ENCODE measurements at places on chromosomes 13 and 19.

DNA sequence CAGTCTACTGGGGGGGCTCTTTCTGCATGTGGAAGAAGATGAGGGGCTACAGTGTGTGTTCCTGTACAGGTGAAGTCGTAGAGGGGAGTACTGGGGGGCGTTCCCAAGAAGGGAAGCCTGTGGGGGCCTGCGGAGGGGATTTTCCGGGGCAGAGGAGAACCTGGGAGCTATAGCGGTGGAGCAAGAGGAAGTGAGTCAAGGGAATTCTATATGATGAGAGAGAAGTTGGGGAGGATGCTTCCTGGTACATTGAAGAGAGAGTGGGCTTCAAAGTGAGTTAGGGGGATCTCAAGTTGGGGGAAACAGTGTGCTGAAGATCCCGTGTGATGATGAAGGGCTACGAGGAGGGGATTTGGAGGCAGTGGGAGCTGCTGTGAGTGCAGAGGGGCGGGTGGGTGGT lies 1.9 kb upstream of the CACNG8 start:
- DNase-seq: no peak

GRCh38 chr13:42283574-42283973 lies 11.6 kb downstream of the AKAP11 start:
- DNase-seq: no peak

DNA sequence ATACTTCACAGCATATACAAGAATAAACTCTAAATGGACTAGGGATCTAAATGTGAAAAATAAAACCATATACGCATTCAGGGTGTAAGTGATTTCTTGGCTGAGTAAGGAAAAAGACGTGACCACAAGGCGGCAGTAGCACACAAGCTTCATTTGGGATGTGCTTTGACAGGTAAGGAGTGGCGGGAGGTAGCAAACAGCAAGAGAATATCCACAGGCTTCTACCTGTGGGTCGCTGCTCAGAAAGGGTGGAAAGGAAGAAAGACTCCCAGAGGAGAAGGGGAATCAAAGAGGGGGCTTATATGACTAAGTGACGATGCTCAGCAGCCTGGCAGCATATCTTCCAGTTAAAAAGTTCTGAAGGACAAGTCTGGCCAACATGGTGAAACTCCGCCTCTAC lies 2.5 kb upstream of the ZNF121 start:
- peak; percentile 74 for DNase-seq

DNA sequence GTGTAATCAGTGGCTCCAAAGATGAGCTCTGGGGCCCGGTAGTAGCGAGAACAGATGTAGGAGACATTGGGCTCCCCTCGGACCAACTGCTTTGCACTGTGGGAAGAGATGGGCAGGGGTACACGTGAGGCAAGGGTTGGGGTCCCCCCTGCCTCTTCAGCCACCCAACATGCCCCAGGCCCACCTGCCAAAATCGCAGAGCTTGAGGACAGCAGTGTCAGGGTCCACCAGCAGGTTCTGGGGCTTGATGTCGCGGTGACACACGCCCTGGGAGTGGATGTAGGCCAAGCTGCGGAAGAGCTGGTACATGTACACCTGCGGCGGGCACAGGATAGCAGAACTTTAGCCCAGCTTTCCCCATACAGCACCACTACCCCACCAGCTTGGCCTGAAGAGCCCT lies 8.0 kb downstream of the GSK3A start:
- DNase-seq: no peak

DNA sequence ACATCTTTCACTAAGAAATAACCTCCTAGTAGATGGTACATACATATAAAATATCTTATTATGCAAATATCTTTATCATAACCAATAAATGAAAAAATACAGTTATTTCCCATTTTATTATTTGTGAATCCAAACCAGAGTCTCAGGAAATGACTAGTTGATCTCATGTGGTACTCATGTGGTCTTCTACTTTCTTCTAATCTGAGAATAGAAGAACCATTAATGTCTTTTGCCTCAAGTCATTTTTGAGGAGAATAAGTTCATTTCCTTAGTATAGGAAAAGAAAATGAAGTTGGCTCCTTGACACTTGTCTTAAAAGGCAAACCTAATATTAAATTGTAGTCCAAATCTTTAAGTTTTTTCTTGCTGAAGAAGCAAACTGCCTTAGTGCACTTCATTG lies 106.7 kb downstream of the EDNRB start:
- no peak for DNase-seq

GRCh38 chr19:3110126-3110825 lies 16.1 kb downstream of the GNA11 start:
- DNase-seq: no peak

GRCh38 chr13:29165840-29166239 lies 345.7 kb downstream of the MTUS2 start:
- no peak for DNase-seq

GRCh38 chr13:24505756-24506155 lies 6.8 kb downstream of the PARP4 start:
- DNase-seq: no peak

DNA sequence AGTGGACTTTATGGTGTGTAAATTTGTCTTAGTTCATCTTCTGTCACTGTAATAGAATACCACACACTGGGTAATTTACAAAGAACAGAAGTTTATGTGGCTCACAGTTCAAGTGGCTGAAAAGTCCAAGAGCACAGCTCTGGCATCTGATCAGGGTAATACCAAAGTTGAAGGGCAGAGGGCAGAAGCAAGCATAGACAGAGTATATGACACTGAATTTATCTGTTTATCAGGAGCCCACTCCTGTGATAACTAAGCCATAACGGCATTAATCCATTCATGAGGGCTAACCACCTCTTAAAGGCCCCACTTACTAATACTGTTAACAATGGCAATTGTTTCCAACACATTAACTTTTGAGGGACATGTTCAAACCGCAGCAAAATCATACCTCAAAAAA lies 4.0 kb upstream of the RFXAP start:
- no peak for DNase-seq

DNA sequence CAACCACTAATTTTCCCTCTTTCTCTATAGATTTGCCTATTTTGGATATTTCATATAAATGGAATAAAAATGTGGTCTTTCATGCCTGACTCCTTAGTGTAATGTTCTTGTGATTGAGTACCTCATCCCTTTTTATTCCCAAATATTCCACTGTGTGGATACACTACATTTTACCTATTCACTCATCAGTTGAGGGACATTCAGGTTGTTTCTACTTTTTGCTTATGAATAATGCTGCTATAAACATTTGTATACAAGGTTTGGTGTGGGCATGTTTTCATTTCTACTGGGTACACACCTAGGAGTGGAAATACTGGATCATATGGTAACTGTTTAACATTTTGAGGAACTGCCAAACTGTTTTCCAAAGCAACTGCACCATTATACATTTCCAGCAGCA lies 5.1 kb upstream of the WBP4 start:
- DNase-seq: no peak
